CD8-positive, alpha-beta T cell (primary cell): ENCODE measurements at places on chromosomes 11 and 22.
A peak's percentile ranks its signal among the peaks of the same experiment; 100 is the strongest.

DNA sequence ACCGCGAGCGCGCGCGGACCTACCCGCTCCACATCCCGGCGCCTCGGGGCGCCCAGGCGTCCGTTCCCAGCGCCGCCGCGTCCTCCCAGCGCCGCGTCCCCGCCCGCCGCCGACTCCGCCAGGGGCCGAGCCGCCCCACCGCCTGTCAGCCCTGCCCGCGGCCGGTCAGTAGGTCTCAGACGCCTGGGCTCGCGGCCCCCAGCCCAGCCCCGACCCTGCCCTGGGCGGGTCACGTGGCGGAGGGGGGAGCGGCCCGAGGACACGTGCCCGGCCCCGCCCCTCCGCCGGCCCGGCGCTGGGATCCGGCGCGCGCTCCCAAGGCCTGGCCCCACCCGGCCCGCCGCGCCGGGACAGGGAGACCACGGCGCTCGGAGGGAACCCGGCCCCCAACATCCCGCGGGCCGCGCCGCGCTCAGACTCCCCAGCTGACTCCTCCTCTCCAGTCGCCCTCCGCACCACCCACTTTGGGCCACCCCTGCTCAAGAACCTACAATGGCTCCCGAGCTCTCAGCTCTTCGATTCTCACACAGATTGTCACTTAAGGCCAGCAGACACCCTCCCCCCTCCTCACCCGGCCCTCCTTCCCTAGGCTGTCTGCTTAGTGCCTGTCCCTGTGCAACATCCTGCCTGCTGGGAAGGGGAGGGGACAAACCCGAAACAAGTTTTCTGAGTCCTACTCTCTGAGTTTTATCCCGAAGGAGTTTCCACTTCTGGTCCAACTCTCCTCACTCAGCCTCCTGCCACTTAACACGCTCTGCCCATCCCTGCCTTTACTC is at the start of gene RAB3IL1:
Gene RAB3IL1, minus strand, starts transcription at position 233 of the 776 bp plus-strand sequence. Its CDS starts 199 bp downstream, at position 34.
- DNase-seq: no peak

DNA sequence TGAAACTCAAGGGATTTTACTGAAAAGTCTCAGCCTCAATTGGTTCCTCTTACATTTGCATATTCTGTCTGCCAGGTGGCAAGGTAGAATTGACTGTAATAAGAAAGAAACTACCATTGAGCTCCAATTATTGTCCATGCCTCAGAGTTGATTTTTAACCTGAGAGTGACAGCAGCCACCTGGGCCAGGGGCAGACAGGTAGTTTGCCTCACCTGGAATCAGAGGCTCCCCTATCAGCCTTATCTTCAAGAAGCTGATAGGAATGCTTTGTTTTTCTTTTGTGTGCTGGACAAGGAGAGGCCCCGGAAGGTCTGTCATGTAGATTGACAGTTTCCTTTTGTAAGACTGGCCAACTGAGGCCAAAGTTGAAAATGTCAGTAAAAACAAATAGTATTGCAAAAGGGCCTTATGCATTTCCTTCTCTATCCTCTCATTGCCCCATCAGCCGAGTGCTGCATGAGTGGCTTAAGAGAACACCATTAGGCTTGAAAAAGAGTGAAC is 34.1 kb downstream of the CD44 start:
- no peak for DNase-seq

DNA sequence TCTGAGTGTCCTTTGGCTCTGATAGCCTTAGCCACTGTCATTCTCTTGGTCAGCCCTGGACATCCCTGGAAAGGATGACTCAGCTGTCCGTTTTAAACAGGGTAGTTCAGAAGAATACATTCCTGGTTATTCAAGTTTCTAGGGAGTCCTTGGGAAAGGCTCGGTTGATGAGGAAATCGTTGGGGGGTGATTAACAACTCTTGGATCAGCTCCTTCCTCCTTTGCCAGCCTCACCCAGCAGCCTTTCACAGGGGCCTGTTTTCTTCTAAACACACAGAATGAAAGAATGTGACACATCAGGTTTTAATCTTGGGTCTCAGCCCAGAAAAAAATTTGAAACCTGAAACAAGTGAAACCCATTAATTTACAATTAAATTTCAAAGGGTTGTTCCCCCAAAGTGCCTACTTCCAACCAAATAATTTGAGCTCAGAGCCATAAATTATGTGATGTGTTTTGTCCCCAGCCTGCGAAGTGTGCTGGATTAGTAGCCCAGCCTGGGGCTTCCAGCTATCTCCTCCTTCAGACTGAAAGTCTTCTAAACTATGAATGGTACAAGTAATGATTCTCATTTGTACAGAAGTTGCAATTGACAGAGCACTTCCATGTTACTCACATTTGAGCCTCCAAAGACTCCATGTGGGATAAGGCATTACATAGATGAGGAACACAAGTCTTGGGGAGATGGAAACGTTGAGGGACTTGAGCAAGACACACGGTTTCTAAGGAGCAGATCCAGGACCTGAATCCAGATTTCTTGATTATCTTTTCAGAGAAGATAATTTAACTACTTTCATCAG is 19.3 kb upstream of the MRGPRX2 start:
- DNase-seq: no peak

- DNase-seq: no peak
These were observed 173.7 kb downstream of the ADAMTS15 start for GRCh38 chr11:130622141-130622542.

- no peak for DNase-seq
These were observed 1.1 kb upstream of the FADS2 start for GRCh38 chr11:61826930-61827570.

GRCh38 chr22:29503811-29504372 is 23.9 kb downstream of the NEFH start:
- no peak for DNase-seq

DNA sequence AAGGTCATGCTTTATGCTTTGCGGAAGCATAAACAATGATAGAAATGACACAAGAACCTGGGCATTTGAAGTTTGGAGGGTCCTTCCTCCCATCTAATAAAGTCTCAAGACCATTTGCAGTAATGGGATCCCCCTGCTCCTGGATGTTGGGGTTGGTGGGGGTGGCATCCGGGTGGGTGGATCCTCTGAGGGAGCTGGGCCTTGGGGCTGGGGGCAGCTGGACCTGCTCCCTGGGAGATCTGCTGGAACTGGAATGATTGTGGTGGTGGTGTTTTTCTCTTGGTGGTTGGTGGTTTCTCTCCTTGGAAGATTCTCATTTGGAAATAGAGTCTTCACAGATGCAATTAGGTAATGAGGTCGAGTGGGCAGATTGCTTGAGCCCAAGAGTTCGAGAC is 2.2 kb upstream of the NAP1L4 start:
- DNase-seq: no peak

GRCh38 chr11:65317025-65317786 is 2.5 kb downstream of the CDC42EP2 start:
- DNase-seq: no peak

GRCh38 chr11:88402784-88403183 is 65.2 kb upstream of the CTSC start:
- DNase-seq: no peak

GRCh38 chr11:17775507-17776211 is 41.1 kb downstream of the KCNC1 start:
- DNase-seq: no peak

GRCh38 chr11:1939006-1939625 is 8.0 kb upstream of the MRPL23 start:
- DNase-seq: peak; percentile 9

- DNase-seq: no peak
These were observed 30.3 kb downstream of the PDGFB start for GRCh38 chr22:39214383-39215069.
